Activated CD8-positive, alpha-beta memory T cell treated with anti-CD3 and anti-CD28 coated beads for 4 hours (primary cell): ENCODE measurements at places on chromosomes 7 and 10.
A peak's percentile ranks its signal among the peaks of the same experiment; 100 is the strongest.

- no peak for DNase-seq
Observed at GRCh38 chr7:151378496-151379192, 31.2 kb downstream of the WDR86 start.

GRCh38 chr10:132507956-132508490, 29.6 kb upstream of the INPP5A start:
- no peak for DNase-seq

DNA sequence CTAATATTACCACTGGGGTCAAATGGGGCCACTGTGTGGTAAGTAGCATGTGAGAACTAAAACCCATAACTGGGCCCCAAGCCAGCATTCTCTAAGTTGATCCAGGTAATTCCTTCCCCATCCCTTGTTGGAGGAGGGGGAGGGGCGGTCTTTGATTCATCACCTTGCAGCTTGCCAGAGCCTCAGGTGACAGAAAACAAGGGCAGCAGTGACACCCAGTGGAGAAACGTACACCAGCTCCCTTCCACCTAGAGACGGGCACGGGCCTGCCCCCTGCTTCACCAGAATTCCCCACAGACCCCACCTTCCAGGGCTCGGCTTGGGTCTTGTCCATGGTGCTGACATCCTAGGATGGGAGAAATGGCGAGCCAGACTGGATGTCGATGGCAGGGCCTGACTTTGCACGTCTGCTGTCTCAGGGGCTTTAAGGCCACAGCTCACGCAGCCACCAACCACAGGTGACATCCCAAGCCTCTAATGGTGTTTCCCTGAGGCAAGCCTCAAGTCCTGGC, 102.0 kb downstream of the STRA8 start:
- peak; percentile 9 for DNase-seq

DNA sequence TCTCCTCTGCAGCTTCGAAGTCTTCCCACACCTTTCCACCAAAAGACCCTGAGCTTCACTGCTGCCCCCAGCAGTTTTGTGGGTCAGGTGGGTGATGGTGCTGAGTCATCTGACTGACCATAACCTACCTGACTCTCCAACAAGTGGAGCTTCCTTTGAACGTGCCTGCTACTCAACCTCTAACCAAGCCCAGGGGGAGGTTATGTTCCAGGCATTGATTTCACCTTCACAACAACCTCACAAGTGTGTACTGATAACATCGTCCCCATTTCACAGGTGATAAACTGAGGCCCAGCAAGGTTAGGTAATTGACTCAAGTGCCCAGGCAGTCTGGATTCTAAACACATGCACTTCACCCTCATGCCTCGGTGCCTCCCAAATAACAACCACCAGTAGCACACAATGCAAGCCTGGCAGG, 66.7 kb downstream of the DLG5 start:
- DNase-seq, result no peak

- no peak for DNase-seq
Observed at GRCh38 chr10:32327364-32327691, 19.6 kb downstream of the EPC1 start.

DNA sequence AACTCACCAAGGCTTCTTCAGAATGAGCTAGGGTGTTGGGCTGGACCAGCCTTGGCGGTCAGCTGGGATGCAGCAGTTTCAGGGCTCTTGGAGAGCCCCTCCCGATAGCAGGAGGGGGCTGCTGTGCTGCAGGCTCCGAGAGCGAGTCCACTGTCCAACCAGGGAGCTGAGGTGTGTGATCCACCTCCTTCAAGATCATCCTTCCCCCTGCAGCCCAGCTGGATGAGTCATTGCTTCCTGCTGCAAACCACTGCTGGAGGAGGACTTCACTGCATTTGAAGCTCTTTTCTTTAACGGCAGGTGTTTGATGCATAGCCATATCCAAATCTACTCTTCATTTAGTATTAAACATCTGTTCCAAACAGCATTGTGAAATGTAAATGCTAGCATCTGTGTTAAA, 54.2 kb upstream of the EBF3 start:
- DNase-seq, result no peak

DNA sequence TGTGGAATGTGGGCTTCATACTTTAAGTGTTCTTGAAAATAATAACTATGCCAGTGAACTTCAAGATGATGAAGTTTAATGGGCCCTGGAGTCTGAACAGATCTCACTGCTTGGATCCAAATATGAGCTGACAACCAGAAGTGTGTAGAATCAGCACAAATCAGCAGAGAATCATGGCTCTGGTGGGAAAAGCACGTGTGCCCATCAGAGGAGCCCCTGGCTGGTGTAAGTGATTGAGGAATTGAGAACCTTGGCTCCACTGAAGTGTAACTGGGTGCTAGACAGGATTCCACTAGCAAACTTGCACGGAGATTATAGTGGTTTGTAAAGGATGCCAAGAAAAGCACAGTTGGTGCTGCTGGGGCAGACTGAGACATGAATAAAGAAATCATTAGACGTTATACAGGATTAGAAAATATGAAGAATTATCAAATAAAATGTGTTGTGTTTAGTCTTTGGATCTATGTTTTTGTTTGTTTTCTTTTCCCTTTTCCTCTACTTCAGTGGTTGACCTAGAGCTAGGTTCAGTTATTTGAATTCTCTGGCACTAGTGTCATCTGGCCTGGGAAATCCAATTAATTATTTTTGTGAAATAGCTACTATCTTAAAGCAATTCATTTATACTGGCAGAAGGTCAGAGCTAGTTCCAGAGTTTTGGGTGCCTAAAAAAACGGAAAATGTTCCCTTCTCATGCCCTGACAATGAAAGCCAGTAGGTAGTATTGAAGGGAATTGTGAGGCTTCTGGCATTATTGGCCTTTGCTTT, 175.7 kb upstream of the MEOX2 start:
- DNase-seq, result no peak

- DNase-seq, result no peak
Observed at GRCh38 chr7:137547485-137547884, 204.0 kb upstream of the PTN start.

GRCh38 chr7:26658389-26659084, 205.9 kb downstream of the SKAP2 start:
- no peak for DNase-seq

GRCh38 chr7:46756256-46756655, 825.7 kb downstream of the TNS3 start:
- DNase-seq, result no peak

GRCh38 chr10:47013507-47014154, 102.4 kb downstream of the PTPN20 start:
- DNase-seq, result no peak

GRCh38 chr7:87202705-87203104, 16.8 kb downstream of the TMEM243 start:
- DNase-seq, result no peak

GRCh38 chr7:100685049-100685605, 8.9 kb downstream of the GIGYF1 start:
- DNase-seq, result no peak

DNA sequence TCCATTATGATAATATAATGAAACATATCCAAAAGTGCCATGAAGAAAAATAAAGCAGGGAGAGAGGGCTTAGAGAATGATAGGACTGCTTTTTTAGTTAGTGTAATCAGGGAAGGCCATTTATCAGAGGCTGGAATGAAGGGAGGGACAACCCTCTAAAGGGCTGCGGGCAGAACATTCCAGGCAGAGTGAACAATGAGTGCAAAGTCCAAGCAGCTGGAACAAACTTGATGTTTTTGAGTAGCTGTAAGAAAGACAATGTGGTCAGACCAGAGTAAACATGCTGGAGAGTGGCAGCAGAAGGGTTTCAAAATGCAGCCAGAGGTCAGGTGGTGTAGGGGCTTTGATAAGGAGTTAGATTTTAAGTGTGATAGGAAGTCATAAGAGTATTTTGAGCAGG, 65.6 kb upstream of the CCDC6 start:
- no peak for DNase-seq

DNA sequence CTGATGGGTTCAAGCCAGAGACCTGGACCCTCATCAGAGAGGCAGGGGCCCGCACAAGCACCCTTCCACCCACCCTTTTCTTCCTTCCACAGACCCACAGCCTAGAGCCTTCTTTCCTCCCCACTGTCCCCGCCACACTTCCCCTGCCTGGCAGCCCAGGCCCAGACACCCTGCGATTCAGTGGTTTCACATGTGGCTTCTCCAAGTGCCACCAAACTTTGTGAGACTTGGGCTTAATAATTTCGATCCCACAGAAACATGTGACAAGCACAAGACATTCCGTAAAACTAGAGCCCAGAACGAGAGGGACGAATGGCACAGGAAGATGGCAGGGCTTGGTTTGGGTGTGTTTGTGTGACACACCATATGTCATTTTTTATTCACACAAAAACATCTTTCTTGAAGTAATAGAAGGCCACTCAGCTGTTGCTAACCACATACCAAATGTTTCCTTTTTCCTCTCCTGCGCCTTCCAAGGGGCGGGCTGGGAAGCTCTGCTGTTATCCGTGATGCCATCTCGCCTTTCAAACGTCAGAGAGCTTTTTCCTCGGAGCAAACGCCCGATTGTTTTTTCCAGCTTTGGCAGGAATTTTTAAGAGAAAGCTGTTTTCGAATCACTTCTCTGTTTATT, 162.9 kb downstream of the GRK5 start:
- DNase-seq, result no peak

DNA sequence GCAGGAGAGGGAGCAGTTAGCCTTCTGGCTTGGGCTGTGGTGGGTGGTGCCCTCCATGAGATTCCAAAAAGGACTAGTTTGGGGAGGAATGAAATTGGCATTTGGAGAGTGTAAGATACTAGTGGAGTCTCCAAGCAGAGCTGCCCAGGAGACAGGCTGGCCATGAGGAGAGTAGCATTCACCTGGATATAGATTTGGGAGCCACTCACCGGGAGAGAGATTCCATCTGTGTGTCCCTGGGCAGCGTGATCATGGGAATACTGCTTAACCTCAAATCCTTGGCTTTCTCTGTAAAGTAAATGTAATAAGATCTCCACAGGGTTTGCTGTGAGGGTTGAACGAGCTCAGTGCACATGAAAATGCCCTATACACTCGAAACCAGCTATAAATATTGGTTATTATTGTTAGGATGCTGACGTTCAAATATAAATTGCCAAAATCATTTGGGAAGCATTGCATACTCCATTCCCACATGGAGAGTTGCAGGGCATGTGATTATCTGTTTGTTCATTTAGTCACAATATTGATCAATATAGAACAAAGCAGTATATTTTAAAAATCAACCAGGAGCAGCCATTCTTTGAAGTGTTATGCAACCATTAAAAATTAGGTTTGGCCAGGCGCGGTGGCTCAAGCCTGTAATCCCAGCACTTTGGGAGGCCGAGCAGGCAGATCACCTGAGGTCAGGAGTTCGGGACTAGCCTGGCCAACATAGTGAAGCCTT, 143.7 kb downstream of the CUX1 start:
- DNase-seq, result no peak

GRCh38 chr7:117184367-117184766, 138.5 kb downstream of the WNT2 start:
- DNase-seq, result no peak

GRCh38 chr10:12308057-12308456, 41.3 kb upstream of the CAMK1D start:
- DNase-seq, result no peak

- no peak for DNase-seq
Observed at GRCh38 chr7:137329411-137329810, 14.1 kb downstream of the PTN start.

DNA sequence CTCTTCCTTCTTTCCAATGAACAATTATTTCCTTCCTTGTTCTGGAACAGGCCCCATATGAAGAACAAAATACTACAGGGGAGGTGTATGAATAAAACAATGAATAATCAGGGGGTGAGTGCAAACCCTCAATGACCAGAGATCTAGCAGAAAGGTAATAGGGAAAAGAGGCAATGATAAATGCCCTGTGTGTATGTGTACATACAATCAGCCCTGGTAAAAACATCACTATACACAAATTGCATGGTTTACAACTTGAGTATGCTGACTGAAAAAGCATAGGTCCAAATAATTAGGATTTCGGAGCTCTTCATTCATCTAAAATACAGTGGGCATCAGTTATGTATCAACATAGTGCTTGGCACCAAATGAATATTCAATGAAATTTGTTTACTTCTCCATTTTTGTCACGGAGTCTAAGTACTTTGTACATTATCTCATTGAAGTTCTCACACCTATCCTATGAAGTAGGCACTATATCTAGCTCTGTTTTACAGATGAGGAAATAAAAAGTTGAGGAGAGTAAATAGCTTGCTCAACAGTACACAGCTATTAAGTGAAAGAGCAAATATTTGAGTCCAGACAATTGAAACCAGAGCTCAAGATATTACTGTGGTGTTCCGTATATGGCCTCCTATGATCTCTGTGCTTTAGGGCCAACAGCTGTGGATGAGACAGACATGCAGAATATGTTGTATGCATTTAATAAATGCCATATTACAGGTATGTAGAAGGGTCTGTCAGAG, 1065.4 kb downstream of the SORCS3 start:
- DNase-seq, result no peak

- DNase-seq, result no peak
Observed at GRCh38 chr10:132306864-132307751, 642 bp downstream of the STK32C start.

DNA sequence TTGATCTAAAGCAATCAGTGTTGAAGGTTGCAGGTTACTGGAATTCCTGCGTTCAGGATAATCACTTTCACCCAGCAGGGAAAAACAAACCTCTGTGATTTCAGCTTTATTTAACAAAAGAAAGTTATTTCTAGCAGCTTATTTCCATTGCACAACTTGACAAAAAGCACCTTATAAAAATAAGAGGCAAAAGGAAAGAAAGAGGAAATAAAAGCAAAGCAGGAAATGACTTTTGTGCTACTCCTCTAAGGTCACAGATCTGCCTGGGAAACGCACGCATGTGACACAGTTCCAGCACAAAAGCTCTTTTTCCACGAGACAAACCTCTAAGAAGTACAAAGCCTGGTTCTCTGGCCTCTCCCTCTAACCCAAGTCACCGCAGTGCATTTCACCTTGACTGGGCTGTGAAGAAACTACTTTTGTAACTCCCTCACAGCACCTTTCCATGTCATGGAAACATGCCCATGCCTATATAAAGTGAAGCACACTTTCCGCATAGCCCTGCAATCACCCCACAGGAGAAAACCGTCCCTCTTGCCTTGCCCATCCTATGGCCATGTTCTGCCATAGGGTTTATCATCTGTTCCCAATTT, 870 bp downstream of the ANK3 start:
- DNase-seq, result no peak

DNA sequence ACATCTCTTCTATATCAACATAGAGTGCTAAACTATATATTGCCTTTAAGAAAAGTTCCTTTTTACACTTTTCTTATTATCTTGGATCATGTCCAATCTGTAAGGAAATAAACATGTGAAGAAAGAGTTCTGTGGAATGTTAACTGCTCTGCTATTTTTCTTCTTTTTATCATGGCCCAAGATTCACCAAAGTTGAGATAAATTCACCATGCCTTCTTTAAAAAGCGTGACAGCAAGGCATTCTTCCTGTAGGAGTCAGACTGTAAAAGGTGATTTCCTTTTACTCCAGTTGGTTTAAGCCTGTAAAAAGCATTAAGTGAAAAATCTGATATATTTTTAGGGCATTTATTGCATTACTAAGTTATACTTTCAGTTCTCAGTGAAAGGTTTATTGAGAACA, 165.7 kb upstream of the FZD1 start:
- no peak for DNase-seq

DNA sequence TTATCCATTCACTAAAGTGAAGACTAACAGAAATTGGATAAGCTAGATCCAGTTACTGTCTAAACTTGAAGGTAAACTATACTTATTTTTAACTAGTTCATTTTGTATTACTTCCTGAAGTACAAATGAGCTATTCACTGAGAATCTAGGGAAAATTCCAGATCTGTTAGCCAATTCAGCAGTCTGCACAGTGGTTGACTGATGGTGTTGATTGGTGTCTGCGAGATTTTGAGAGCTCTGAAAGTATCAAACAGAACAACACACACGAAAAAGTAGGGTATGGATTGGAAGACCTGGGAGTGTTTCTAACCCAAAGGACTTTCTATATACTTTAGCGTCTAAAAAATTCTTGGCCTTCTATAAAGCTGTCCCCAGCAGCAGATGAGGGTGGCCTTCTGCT, 33.6 kb upstream of the AGR2 start:
- no peak for DNase-seq
